ENCODE measurements at places on chromosomes 11 and 22. TPM values are rescaled to one million over a fixed set of nuclear protein-coding genes. Genes with fewer than 3 reads are reported as not detected.

Gene MOGAT2
- not detected for total RNA-seq

Gene OR5D18
- total RNA-seq: not detected

Gene SMDT1
- 8.0 TPM for total RNA-seq

Gene FHIP1B
- 6.4 TPM for total RNA-seq

Gene GNB1L
- 4.0 TPM for total RNA-seq
